ENCODE measurements at places on chromosomes 7 and 10. TPM values are rescaled to one million over a fixed set of nuclear protein-coding genes. Genes with fewer than 3 reads are reported as not detected.

DNA sequence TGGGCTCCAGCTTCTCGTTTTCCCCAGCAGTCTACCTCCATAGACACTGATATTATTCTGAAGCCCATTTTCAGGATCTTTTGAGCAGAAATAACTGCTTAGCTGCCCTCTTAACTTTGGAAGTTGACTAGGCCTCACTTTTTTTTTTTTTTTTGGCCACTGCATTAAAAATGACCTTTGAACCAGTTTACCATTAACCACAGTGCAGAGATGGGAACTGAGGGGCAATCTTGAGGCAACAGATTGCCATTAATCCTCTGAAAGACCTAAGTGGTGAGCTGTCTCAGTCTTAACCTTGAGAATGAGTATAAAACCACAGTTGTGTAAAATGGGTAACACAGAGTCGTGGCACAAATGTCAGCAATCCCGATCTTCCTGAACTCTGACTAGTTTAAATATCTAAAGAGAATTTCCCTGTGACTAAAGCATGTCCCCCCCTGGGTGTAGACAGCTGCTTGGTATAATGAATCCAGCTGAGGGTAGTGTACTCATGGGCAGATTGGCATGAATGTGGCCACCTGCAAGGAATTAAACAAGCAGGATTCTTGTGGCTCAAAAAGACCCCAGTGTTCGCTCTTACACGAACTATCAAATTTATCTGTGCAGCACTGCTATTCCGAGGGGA is 46.1 kb upstream of the FMC1 start:
- H3K27me3 ChIP-seq: no peaks in the 10 kb centered on the region
- H3K4me1 ChIP-seq: no peaks in the 10 kb centered on the region
- H3K27ac ChIP-seq: no peak overlapping the region
- no peak for DNase-seq
- H3K36me3 ChIP-seq: peaks cover 23% of the 10 kb centered on the region

- peaks cover 11% of the 10 kb centered on the region for H3K4me1 ChIP-seq
- no peaks in the 10 kb centered on the region for H3K27me3 ChIP-seq
- no peak overlapping the region for H3K27ac ChIP-seq
- no peaks in the 10 kb centered on the region for H3K36me3 ChIP-seq
- H3K4me3 ChIP-seq: no peak overlapping the region
Observed at GRCh38 chr7:46291050-46291438, 370.0 kb upstream of the IGFBP3 start.

- no peaks in the 10 kb centered on the region for H3K36me3 ChIP-seq
- H3K4me1 ChIP-seq: no peaks in the 10 kb centered on the region
- DNase-seq: no peak
- H3K4me3 ChIP-seq: no peak overlapping the region
- no peaks in the 10 kb centered on the region for H3K27me3 ChIP-seq
- no peak overlapping the region for H3K27ac ChIP-seq
Observed at GRCh38 chr7:133971625-133972024, 155.5 kb upstream of the LRGUK start.

DNA sequence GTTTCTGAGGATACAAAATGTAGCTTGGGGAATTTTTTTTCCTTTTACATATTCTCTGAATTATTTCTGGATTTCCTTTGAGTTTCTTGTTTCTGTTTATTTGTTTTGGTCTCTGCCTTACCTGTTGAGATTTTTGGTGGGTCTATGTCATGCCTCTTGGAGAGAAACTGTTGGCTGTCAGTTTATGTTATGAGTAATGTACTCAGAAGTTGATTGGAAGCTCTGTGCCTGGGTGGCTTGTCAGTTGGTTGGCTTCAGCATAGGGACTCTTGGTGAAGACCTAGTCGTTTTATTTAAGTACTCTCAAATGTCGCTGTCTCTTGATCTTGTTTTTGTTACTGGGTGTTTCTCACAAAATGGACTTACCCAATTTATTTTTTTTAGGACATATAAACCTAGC is 132.4 kb downstream of the CDK14 start:
- DNase-seq: no peak
- no peaks in the 10 kb centered on the region for H3K36me3 ChIP-seq
- no peak overlapping the region for H3K27ac ChIP-seq
- H3K4me3 ChIP-seq: no peak overlapping the region
- no peaks in the 10 kb centered on the region for H3K27me3 ChIP-seq

DNA sequence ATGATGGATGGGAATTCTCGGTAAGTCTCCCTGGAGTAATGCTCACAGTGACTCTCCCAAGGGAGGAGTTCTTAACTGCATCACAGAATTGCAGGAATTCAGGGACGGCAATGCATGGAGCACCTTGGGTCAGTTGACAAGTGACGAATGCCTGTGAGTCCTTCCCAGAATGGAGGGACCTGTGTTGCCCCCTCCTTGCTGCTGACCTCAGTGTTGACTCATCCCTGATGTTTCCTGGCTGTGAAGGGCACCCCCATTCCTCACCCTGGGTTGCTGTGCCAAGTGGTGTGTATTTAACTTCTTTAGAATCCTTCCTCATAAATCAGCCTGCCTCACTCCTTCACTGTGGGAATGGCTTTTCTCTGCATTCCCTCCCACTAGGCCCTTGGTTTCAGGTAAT is 98.9 kb downstream of the LRMDA start:
- no peaks in the 10 kb centered on the region for H3K4me1 ChIP-seq
- H3K27me3 ChIP-seq: no peaks in the 10 kb centered on the region
- H3K36me3 ChIP-seq: no peaks in the 10 kb centered on the region
- no peak overlapping the region for H3K4me3 ChIP-seq

DNA sequence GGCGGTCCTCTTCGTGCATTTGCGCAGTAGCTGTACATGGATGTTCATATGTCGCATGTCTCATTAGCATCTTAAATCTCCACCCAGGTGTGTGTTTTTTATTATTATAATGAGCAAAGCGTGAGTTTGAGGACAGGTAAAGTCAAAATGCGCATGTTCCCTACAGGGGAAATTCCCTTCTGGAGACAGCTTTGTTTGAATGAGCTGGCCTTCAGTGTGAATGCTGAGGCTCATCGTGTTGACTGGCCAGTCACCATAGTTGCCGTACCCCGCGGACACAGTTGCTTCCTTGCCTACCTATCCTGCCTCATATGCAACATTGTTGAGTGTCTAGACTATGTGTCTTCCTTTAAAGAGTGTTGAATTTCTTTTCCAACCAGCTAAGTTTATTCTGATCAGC is 13.6 kb downstream of the LYZL1 start:
- H3K27ac ChIP-seq: no peak overlapping the region
- H3K36me3 ChIP-seq: no peaks in the 10 kb centered on the region
- no peak overlapping the region for H3K4me3 ChIP-seq
- H3K4me1 ChIP-seq: no peaks in the 10 kb centered on the region
- H3K27me3 ChIP-seq: peaks cover 2% of the 10 kb centered on the region

Gene CTNNA3
- total RNA-seq: 18.8 TPM

Gene SERPINE1
- total RNA-seq: 1.6 TPM

Gene EGR2
- 1.5 TPM for total RNA-seq
